Stimulated activated CD4-positive, alpha-beta T cell treated with anti-CD3 and anti-CD28 coated beads, Interleukin-12 subunit alpha, Interleukin-12 subunit beta, amount 100 ng/mL, for 24 hours (primary cell): ENCODE measurements at places on chromosomes 16 and 17.

DNA sequence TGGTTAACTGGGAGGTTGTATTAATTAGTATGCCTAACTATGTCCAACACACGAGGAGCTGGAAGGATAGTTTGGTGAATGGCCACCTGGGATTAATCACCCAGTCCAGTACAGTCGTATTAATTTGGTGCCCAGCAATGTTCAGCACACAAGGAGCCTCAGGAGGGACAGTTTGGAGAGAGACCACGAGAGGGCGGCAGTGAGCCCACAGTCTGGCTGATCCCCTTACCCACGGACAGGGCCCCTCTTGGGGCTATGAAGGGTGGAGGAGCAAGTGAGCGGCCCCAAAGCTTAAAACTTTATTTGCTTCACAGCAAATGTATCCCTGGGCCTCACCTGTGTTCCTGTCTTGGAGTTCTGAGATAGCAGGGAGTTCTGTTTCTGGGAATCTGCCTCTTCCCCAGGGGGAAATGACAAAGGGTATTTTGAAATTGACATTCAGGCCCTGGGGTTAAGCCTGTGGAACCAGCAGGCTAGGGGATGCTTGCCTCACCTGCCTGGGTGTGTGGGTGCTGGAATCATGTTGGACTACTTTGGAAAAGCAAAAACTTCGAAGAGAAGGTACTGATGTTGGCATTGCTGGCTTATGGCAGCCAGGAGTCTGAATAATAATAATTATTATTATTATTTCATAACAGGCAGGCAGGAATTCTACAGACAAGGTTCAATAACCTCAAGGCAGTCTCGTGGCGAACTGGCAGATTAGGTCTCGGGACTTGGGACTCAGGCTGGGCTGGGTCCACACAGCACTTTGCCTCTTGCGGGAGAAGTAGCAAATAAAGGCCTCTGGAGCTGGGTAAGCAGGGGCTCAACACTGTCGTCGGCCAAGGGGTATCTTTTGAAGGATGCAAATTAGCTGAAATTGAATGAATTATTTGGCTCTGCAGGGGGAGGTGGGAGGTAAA lies 227.6 kb upstream of the ASIC2 start:
- DNase-seq: peak; percentile 12

- no peak for DNase-seq
Measured at GRCh38 chr16:17404941-17405689, 65.6 kb downstream of the XYLT1 start.

DNA sequence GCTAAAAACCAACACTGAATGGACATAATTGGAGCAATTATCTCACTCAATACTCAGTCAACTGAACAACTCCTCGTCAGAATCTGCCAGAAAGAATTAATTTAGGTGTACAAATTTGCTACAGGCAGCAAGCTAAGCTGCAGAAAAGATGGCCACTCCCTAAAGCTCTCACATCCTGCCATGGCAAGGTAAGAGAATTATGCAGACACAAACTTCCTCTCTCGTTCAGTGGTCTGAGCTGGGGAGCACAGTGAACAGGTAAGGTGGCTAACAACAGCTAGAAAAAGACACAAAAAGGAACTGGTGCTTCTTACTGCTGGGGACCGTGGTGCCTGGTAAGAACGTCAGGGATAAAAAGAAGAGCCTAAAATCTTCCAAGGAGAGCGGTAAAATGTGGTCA lies 74.9 kb upstream of the BCAR1 start:
- no peak for DNase-seq

DNA sequence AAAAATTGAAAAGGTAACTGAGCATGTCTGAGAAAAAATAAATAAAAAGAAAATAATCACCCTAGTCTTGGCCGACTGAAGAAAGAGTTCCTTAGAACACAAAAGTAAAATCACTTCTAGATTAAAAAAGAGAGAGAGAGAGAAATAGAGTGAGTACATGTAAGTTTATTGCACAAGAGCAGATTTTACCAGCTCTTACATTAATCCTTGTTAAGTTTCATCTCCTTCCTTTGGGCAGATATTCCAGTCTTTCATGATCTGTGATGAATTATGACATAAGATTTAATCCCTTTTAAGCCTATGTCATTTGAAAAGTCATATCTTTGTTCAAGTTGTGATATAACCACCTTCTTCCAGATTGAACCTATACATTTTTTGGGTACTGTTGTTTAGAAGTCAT lies 54.8 kb downstream of the NFAT5 start:
- no peak for DNase-seq

GRCh38 chr16:21656795-21657768 lies 4.7 kb upstream of the IGSF6 start:
- DNase-seq: no peak

GRCh38 chr17:8068736-8069586 lies 18.6 kb downstream of the ALOX12B start:
- DNase-seq: no peak

- DNase-seq: no peak
Measured at GRCh38 chr17:39929646-39930407, 2.3 kb downstream of the LRRC3C start.

DNA sequence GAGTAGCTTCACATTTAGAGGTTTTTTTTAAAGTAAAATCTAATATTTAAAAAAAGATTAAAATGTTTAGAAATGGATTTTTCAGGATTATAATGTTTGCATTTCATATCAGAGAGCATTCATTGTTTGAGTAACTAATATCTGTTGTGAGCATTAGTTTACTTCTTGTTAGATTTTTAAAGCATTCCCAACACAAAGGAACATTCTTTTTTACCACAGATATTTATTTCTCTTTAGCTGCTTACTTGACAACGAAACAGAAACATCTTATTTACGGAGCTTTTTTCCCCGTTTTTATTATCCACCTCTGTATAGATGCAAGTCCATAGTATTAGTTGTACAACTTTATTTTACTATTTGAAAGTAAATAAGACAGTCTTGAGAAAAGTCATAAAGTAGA lies 53.0 kb downstream of the NFAT5 start:
- no peak for DNase-seq

DNA sequence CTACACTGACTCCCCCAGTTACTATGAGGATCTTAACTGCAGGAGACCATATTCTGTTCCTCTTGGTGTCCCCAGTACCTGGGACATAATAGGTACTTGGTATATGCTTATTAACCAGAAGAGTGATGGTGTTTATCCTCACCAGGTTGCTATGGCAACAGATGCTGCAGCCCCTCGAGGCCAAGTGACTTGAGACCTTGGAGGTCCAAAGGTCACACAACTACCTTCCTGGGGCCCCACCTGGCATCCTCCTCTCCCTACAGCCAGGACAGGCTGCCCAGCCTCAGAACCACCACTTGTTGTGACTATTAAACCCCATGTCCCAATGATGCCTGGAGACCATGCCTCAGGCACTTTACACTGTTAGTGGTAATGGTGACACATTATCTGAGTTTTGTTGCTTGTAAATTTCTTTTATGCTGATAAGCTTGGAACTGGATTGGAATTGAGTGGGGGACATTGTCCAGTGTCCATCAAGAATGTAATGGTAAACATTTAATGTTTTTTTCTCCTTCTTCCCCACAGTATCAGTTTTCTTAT lies 189.4 kb downstream of the CCDC182 start:
- DNase-seq: no peak

DNA sequence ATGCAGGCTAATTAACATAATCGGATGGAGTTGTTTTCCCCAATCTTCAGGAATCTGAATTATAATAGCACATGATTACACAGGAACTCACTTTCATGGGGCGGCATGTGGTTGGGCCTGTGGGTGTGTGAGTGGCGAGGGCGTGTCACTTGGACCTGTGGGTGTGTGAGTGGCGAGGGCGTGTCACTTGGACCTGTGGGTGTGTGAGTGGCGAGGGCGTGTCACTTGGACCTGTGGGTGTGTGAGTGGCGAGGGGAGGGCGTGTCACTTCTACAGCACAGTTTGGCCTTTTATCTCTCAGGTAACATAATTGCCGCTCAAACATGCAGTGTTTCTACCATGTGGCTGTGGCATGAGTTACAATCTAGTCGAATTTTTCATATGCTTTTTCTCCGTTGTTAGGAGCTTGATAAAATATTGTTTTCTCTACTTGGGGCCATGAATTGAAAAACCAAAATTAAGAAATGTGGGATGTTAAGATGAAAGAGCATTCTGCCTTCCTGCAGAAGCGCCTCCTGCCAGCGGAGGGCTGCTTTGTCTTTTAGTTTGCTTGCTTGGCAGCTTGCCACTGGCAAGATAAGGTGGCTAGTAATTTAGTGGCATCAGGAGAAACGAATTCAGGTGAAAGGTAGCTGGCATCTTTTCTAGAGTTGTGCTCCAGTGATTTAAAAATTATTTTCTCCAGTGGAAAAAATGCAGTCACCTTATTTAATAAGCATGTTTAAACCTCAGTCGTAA lies 36.2 kb downstream of the USP10 start:
- DNase-seq: no peak

- no peak for DNase-seq
Measured at GRCh38 chr16:12188061-12188934, 211.8 kb downstream of the SNX29 start.

DNA sequence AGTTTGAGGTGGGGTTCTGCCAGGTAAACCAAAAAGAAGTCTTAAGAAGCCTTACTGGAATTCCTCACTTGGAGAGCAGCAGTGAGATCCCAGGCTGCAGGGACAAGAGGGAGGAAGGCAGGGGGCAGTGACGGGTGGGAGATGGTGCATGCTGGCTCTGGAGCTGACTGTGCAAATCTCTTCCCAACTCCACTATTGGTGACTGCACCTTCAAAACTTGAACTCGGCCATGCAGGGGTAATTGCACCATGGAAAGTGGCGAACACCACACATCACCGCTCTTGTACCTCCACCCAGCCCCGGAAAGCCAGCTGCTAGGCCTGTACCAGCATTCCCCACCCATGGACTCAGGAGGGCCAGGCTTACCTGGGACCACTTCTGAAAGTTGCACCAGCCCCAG lies 51.4 kb upstream of the CDR2 start:
- no peak for DNase-seq

DNA sequence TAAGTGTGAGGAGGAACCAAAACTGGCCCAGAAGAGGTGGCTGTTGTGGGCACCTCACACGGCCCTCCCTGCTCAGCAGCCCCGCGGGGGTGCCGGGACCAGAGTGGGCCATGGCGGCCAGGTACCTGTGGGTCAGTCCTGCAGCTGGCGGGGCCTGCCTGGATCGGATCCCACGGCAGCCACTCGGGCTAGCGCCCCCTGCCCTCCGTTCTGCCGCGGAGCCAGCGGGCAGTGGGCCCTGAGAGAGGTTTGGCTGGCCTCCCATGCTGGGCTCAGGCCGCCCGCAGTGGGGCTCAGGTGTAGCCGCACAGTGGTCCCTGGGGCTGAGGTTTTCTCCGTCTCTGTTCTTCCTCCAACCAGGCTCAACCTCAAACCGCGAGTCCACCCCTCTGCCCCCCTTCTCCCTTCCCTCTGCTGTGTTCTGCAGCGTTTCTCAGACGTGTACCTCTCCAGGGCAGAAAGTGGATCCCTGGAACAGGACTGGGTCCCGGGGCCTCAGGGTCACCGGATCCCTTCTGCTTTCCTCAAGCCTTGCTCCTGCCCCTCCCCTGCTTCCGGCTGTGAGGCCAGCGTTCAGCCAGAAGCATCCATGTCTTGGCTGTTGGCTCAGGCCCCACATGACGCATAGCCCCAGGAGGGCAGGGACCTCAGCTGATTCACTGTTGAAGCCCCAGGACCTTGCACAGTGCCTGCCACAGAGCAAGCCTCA lies 28.6 kb upstream of the ITGA3 start:
- DNase-seq: no peak

DNA sequence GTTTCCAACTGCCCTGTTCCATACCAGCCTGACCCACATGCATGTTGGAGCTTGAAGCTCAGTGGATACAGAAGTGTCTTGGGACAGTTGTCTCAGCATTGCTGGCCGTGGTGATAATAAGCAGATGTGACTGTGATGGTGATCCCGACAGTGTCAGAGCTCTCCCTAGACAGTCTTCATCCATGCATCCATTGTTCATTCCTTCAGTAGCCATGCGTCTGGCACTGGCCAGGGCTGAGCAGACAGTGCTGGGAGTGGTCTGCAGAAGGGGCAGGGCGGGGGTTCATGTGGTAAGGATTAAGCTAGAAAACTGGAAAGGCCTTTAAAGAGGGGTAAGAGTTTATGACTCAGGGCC lies 68.1 kb downstream of the GNAO1 start:
- no peak for DNase-seq

- DNase-seq: peak; percentile 87
Measured at GRCh38 chr17:4945176-4945943, 3.0 kb downstream of the PFN1 start.

GRCh38 chr17:3879186-3879585 lies 13.7 kb downstream of the CAMKK1 start:
- DNase-seq: no peak

DNA sequence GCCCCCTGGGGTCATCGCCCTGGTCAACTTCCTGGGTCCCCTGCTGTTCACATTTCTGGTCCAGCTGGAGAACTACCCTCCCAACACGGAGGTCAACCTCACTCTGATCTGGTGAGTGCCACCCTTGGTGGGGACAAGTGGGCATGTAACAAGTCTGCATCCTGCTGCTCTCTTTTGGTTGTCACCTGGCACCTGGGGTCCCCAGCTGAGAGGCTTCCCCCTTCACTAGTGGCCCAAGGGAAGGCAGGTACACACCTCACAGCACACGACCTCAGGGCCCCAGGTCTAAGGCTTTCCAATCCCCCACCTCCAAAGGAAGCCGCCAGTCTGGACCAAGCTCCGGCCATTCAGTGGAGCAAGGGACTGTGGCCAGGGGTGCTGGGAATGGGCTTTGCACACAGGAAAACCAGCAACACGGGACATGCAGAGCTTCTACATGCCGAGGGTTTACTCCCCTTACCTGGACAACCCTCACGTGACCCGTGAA lies 4.4 kb downstream of the TMC8 start:
- no peak for DNase-seq
